ENCODE measurements at places on chromosomes 3 and 15. TPM values are rescaled to one million over a fixed set of nuclear protein-coding genes. Genes with fewer than 3 reads are reported as not detected.

The UBE2E2 gene
- 32.0 TPM for polyA plus RNA-seq

The THAP10 gene
- polyA plus RNA-seq: 2.1 TPM

The LTK gene
- 22.8 TPM for polyA plus RNA-seq

The ZNF385D gene
- polyA plus RNA-seq: 21.0 TPM

The B3GALNT1 gene
- polyA plus RNA-seq: 18.2 TPM

The CXCR6 gene
- 0.45 TPM for polyA plus RNA-seq

The SCG3 gene
- polyA plus RNA-seq: not detected

The ROBO2 gene
- polyA plus RNA-seq: 2.9 TPM

Measured in hindlimb muscle (tissue), 1 donor.